DMS 273 treated with DMSO at 0.1 percent for 48 hours (cell line): ENCODE measurements at places on chromosomes 4 and X.

DNA sequence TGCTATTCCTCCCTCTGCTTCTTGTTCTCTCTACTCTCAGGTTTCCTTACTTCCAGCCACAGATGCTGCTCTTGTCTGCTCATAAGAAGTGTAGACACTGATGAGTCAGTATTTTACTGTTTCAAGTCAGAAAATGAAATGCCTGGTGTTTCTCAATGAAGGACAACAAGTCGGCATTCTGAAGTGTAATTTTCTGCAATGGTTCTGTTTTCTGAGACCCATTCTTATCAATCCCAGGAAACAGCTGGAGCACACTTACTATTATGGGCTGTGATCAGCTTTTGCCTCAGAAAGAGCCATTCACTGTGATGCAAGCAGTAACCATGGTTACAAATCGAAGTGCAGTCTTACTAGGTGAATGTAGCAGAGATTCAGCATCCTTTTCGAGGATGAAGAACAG is 42.0 kb downstream of the SLC4A4 start:
- no peak for DNase-seq

- no peak for DNase-seq
These were observed 91.2 kb upstream of the GPR50 start for GRCh38 chrX:151085207-151085606.

DNA sequence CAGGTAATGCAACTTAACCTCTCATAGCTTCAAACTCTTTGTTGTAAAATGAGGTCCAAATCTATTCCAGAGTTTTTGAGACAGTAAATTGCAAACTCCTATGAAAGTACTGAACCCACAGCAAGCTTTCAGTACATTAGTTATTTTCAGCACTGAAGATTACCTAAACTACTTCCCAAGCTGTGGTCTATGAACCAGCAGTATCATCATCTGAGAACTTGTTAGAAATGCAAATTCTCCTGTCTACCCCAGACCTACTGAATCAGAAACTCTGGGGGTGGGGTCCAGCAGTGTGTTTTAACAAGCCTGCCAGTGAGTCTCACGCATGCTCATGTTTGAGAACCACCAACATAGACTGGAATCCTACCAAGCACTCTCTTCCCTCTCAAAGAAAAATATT is 5.7 kb upstream of the CASP6 start:
- DNase-seq, result no peak

- no peak for DNase-seq
These were observed 52.0 kb upstream of the HS3ST1 start for GRCh38 chr4:11480683-11481082.

DNA sequence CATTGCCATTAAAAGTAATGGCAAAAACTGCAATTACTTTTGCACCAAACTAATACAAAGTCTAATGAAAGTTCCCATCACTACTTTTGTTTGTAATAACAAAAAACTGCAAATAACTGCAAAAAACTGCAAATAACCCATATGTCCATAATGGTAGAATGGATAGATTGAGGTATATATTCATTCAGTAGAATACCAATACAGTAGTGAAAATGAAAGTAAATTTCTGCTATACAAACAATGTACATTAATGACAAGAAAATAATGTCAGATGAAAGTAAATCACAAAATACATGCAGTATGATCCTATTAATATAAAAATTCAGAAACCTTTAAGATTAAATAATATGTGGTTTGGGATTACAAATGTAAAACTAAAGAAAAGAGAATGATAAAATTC is 41.3 kb upstream of the CEP135 start:
- DNase-seq, result no peak

DNA sequence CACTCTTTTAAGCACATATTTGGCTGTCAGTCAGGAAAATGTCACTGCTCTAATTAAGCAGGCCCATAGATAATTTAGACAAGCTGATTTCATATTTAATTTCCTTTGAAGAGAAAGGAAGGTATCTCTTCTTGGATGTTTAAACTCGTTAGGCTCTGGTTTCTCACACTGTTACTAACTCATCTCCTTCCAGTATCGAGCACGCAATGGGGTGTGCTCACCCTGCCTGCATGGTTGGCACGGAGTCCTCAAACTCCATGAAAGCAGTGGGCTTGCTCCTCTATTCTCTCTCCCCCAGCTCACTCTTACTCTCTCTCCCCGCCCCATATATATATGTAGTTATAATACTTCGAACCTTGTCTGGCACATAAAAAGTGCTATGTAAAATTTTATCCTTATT is 76.9 kb downstream of the EGF start:
- DNase-seq, result no peak

DNA sequence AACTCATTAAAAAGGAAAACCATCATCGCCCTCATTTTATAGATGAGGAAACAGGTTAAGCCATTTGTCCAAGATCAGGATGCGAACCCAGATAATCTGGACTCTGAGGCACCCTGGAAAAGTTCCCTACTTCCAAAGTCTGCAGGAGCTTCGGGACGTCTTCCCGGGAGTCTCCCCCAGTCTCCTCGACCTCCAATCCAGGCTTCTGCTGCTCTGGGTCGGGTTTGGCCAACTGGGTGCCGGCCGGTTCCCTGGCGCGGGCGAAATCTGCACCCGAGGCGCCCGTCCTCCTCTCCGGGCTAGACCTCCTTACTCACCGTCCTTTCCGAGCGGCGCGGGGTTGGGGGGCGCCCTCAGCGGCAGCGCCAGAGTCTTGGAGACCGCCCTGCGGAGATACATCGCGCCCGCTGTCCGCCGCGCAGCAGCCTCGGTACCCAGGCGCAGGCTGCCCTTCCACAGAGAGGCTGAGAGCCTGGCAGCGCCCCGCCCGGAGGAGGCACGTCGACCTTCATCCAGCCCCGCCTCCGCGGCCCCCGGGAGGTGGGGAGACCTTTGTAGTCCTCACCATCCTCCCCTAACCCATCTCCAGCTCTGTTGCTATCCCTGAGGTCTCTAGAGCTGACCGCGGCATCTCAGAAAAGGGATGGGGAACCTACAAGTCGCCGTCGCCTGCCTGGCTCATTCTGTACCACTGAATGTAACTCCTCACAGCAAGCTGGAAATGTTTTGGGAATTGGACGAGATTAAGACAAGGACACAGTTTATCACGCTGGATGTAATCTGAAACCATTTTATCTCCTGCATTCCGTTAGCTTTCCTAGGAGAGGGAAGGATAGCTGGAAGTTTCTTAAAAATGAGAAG is at the start of gene MGARP:
Gene MGARP, minus strand, starts transcription at position 466 of the 861 bp plus-strand sequence. Its CDS starts 67 bp downstream, at position 399.
- no peak for DNase-seq

DNA sequence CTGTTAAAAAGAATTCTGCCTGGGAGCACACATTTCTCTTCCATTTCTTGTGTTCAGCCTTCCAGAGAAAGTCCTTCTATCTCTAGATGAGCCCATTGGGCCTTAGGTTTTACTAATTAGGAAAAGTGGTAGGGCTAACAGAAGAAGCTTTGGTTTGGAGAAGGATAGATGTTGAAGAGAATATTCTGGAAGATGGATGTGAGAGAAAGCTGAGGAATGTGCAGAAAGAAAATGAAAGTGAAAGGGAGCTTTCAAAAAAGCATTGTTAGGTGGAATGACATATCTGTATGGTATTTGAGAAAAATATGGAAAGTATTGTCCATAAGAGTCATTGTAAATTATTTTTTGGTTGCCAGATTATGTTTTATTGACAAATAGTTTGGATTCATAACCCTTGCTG is 474.8 kb upstream of the SLIT2 start:
- DNase-seq, result no peak

DNA sequence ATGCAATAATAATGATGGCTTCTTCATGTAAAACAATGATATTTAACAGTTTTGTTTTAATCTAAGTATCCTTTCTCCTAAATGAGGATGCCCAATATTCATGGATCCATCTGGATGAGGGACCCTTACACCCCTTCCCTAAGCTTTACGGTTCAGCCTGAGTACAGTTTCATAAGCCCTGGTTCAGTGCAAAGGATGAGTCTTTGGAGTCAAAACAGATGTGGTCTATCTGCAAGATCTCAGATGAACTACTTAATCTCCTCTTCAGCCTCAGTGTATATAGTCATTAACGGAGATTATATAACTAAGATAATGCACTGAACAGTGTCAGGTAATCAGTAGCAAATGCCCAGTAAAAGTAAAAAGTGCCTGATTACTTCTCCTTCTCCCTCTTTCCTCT is 22.1 kb downstream of the ANXA5 start:
- DNase-seq, result no peak

- no peak for DNase-seq
These were observed 6.5 kb downstream of the SASH3 start for GRCh38 chrX:129786210-129786651.

DNA sequence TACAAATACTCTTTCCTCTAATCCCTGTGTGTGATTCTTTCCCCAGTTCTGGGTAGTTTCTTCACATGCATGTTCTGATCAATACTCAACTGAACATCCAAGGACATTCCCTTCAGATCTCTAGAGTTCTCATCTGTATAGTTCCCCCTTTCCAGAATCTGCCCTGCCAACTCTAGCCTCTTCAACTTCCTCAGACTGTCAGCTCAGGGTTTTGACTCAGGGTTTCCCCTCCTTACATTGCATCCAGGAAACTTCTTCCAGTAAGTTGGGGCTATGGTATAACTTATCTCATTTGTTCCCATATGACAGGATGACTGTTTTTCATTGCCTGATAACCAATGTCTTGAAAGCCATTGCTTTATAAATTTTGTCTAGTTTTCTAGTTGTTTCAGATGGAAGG is 14.2 kb upstream of the ANKRD17 start:
- no peak for DNase-seq

DNA sequence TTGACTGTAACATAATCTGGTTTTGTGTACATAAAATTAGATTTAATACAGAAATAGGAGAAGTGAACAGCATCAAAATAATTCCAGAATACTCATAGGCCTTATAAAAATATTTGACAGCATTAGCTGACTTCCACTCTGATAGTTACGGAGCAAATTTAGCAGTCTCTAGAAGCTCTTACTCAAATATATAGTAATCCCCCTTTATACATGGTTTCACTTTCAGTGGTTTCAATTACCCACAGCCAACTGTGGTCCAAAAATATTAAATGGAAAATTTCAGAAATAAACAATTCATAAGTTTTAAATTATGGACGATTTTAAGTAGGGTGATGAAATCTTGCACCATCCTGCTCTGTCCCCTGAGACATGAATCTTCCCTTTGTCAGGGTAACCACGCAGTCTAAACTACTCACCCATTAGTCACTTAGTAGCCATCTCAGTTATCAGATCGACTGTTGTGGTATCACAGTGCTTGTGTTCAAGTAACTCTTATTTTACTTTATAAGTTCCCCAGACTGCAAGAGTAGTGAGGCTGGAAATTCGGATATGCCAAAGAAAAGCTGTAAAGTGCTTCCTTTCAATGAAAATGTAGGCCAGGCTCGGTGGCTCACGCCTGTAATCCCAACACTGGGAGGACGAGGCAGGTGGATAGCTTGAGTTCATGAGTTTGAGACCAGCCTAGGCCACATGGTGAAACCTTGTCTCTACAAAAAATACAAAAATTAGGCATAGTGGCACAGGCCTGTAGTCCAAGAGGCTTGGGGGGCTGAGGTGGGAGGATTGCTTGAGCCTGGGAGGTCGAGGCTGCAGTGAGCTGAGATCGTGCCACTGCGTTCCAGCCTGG is 17.2 kb upstream of the RTL9 start:
- DNase-seq, result no peak

- no peak for DNase-seq
These were observed 64.7 kb upstream of the EXOC1L start for GRCh38 chr4:55754754-55755350.

DNA sequence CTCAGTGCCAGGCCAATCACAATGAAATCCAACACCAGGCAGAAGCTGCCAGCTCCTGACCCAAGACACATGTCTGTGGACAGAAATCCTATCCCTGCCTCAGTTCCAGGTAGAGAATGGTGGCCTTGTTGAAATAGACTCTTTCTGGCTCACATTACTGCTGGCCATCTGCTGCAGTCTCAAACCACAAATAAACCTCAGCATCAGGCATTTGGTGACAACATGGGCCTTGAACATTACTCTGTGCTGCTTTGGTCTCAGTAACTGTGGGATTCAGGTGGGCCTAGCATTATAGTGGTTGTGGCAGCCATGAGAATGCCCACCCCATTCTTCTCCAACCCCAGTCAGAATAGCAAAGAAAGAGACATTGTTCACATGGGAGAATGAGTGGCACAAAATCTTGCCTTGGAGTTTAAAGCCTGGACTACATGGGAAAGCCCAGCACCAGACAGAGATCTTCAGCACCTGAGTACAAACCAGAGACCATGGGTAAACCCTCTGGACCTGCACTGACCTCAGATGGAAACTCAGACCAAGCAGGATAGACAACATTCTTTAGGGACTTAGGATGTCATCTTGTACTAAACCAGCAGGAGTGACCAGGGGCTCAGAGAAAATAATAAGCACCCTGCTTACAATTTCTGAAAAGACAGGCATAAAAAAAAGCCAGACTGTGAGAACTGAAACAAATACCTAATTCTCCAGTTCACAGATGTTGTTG is 50.4 kb upstream of the TRAM1L1 start:
- DNase-seq, result peak; percentile 9

DNA sequence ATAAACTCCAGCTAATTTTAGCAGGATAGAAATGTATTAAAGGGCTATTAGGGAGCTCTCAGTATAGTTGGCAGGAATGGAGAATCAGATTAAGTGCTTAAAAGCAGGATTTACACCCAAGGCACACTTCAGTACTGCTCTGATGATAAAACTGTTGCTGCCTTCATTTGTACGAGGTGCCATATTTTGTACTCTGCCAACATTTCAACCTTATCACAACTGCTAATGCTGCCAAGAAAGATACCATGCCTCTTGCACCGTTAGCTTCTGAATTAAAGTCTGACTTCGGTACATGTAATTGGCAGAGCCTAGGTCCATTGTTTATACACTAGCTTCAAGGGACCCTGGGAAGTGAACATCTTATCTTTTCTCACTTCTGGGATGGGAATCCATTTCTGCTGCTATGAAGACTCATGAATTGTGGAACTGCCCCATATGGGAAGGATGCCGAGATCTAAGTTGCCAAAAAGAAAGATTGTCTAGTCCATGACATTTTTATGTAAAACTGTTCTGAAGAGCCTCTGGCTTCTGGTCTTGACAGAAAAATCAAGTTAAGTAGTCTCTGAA is 624.0 kb upstream of the IGFBP7 start:
- DNase-seq, result no peak

GRCh38 chr4:94131212-94131611 is 76.5 kb upstream of the SMARCAD1 start:
- no peak for DNase-seq

- DNase-seq, result peak; percentile 90
These were observed 21.4 kb downstream of the PLAC1 start for GRCh38 chrX:134636851-134637250.

DNA sequence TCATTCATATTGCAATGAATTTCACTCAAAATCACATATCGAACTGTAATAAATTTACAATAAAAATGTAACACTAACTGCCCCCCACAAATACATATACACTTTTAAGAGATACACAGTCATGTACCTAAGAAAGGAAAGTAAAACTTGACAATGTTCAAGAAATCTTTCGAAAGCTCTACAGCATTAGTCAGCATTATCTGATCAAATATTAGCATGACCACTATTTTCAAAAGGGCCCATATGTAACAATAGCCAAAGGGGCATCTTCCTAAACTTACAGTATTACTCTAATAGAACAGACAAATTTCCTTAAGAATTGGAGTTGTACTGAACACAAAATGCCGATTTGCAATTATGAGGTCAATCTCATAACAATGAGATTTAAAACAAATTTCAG is 51.8 kb downstream of the STX18 start:
- DNase-seq, result no peak

GRCh38 chr4:84647312-84647884 is 64.5 kb downstream of the CDS1 start:
- no peak for DNase-seq
